ENCODE measurements at places on chromosomes 6 and 20.

GRCh38 chr6:10418862-10419748 lies 4.2 kb upstream of the TFAP2A start:
- no peak for DNase-seq

DNA sequence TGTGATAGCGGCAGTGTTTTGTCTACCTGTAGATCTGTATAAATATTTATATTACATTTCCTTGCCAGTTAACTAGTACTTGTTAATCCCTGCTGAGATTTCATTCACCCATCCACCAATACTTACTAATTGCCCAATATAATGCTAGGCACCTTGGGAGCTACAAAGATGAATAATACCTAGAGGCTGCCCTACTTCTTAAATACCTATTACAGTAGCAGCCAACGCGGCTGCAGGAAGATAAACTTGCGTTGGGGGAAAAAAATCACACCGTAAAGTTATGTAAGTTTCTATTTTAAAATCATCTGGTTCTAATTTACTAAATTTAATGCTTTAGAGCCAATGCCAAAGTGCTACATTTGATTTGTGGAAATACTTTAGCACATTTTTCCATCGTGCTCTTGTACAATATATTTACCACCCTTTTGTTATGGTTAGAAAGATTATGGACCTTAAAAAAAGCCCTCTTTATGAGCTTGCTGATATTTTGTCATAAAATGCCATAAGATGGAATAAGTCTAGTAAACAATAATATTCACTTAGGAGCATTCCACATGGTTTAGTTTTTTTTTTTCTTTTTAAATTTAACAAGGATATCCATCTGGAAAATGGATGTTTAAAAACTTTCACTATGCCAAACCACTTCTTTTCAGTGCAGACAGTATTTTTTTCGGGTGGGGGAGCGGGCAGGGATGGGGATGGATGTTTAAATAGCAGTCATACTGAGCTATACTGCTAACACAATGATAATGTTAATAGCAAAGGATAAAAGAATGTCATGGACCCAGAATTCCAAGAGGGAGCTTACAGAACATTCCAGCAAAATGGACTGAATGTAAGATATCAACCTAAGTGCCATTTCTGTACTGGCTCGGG lies 13.2 kb upstream of the NEDD9 start:
- DNase-seq, result no peak

DNA sequence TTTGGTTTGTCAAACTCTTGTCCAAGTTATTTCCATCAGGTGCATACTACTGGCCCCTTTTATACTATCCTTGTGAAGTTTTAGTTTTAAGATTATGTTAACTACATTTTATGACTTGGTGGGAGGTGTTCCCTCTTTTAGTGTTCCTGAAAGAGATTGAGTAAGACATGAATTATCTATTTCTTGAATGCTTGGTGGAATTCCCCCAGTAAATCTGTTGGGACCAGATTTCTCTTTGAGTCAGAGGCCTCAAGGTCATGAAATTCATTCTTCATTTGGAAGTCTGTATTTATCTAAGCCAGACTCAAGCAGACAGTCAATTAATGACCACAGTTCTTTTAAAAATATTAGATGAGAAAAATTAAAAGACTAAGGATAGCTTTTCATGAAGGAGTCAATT lies 81.3 kb downstream of the MOXD1 start:
- no peak for DNase-seq

- DNase-seq, result no peak
These were observed 54.9 kb downstream of the PLEKHG1 start for GRCh38 chr6:150654608-150655007.

DNA sequence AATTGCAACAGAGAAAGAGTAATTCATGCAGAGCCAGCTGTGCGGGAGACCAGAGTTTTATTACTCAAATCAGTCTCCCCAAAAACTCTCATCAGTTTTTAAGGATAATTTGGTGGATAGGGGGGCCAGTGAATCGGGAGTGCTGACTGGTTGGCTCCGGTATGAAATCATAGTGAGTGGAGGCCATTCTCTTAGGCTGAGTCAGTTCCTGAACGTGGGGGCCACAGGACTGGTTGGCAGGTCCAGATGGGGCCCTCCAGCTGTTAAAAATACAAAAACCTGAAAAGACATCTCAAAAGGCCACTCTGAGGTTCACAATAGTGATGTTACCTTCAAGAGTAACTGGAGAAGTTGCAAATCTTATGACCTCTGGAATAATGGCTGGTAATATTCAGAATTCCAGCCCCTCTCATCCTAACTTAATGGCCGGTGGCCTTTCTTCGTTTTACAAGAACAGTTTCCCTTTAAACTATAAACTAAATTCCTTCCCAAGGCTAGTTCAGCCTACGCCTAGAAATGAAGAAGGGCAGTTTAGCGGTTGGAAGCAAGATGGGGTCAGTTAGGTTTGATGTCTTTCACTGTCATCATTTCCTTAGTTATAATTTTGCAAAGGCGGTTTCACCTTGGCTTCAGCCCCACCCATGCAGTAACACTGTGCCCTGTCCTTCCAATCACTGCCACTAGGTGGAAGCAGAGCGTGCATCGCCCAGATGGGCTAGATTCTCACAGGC lies 6.8 kb upstream of the MICA start:
- DNase-seq, result peak; percentile 85

GRCh38 chr6:41705311-41705995 lies 30.0 kb downstream of the TFEB start:
- DNase-seq, result no peak

DNA sequence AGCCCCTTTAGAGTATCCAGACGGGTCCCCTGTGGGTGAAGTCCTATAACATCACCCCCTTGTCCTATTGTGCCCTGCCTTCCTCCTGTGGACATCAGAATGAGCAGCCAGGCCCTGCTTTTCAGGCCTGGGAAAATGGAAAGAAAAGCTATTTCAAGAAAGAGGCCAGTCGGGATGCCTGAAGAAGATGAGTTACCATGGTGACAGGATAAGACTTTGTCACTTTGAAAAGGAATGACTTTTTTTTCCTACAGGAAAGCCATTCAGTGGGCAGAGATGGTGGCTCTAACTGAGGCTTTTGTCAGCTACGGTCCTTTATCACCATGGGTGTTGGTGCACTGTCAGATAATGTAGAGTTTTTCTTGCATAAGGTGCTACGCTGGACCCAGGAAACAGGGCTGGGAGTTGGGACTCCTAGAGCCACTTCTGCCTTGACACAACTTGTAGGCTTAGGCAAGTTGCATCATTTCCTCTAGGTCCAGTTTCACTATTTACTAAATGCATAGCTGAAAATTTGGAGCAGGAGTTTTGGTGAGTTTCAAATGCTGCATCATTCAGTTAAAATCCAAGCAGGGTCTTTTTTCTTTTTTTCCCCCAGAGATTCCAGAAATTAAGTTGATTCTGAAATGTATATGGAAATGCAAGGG lies 293.6 kb upstream of the PRND start:
- DNase-seq, result no peak

GRCh38 chr20:4165984-4166725 lies 150.8 kb upstream of the RNF24 start:
- DNase-seq, result no peak

DNA sequence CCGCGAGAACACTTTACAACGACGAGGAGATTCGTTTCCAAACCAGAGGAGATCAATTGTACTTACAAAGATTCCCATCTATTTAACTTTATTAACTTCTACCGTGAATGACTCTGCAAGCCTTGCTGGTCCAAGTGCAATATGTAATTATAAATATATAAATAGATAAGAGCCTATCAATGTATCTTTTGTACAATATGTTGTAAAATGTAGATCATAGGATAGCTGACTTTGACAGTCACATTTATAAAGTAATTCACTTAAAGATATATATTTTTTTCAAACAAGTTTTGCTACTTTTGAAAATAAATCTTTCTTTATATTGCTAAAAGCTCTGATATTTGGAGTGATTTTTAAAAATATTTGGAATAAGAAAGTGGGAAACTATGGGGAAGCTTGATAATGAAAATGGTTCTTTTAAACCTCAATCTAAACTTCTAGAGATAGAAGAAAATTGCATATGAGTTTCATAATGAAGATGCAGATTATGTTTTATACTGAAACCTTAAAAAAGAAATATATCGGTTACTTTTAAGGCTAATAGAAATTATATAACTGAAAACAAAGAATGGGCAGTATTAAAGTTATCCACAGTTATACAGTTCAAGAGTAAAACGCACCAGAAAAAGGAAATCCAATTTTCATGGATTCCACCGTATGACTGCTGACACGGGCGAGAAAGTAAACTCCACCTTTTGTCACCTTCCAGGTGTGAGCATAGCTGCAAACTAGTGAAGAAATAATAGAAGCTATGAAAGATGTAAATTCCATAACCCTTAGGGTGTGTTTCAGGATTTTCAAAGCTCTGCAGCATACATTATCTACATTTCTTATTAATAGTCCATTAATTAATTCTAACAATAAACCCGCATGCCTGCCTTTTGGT lies 3.3 kb downstream of the TCF21 start:
- no peak for DNase-seq

- DNase-seq, result no peak
These were observed 22.7 kb upstream of the MLN start for GRCh38 chr6:33826537-33826936.

DNA sequence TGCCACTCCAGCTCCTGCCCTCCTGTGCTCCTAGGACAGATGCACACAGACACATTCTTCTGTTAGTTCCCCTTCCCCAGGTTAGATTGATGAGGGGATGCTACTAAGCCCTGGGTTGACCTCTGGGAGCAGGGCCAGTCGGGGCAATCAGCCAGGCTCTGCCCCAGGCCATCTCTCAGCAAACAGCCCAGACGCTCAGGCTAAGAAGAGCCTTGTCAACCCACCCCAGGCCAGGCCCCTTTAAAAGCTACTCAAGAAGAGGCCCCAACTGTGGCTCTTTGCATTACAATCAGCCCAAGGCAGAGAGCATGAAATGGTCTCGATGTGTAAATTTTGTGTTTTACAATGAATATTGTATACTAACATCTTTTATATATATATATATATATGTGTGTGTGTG lies 107.4 kb downstream of the TFAP2A start:
- DNase-seq, result no peak

DNA sequence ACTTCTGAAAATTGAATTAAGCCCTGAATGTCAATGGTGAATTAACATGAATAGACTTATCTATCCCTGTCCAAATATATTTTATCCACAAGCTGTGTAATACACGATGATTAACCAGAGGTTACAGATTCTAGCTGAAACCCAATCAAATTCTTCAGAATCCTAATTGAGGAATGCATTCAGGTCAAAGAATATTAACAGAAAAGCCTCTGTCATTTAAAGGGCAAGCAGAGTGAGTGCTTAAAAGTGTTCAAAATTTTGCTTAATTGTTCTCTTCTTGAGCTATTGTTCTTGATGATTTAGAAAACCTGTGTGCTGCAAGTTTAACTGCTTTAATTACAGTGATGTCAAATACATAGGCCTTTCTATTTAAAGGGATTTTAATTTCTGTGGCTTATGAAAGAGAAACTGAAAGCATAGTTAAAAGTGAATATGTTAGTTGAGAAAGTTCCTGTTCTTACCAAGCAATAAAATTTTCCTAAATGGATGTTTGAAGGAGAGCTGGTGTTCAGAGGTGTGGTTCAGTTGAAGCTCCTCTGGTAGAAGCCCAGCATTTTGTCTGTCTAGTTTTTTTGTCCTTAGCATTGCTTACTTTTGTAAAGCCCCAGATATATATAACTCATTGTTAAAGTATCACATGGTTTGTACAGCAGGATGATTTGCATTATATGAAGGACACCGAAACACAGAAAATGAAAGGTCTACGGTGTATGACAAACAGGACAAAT lies 466.3 kb upstream of the PLCB4 start:
- no peak for DNase-seq

GRCh38 chr6:166760288-166760687 lies 133.2 kb upstream of the RPS6KA2 start:
- DNase-seq, result no peak

DNA sequence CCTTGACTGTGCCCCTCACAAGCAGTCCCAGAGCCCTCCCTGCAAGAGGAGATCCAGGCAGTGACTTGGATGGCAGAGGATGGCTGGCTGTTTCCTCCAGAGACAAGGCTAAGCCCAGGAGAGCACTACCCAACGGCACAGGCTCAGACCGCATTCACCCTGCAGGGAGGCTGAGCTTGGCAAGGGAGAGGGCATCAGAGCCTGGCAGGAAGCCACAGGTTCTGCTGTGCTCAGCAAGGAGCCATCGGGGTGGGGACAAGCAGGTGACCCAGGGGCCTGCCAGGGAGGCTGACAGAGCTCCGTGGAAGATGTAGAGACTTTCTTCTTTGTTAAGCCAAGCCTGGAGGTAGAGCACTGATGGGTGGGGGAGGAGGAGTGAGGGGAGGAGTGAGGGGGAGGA lies 159.2 kb upstream of the CST7 start:
- DNase-seq, result no peak

GRCh38 chr6:151181706-151182363 lies 57.9 kb upstream of the AKAP12 start:
- no peak for DNase-seq

- no peak for DNase-seq
These were observed 75.0 kb downstream of the BCKDHB start for GRCh38 chr6:80181352-80182081.

GRCh38 chr6:53494076-53494475 lies 50.8 kb downstream of the GCLC start:
- DNase-seq, result no peak

DNA sequence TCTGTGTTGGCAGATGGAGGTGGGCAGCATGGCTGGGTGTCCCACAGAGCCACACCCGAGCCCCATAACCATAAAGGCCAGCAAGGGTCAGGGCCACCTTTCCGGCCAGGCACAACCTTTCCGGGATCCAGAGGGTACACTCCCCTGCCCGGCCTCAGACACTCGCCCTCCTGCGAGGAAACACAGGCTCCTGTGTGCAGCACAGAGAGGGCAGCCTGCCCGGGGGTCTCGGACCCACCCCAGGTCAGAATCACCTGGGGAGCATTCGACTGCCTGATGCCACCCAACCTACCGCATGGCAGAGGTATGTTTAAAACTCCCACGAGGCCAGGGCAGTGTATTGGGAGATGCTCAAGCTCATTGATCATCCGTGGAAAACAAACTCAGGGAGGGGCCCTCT lies 260.3 kb downstream of the TAF4 start:
- DNase-seq, result no peak

- DNase-seq, result no peak
These were observed 69.6 kb upstream of the THBS2 start for GRCh38 chr6:169323221-169323620.

- DNase-seq, result no peak
These were observed 77.8 kb upstream of the TGM3 start for GRCh38 chr20:2217857-2218539.

DNA sequence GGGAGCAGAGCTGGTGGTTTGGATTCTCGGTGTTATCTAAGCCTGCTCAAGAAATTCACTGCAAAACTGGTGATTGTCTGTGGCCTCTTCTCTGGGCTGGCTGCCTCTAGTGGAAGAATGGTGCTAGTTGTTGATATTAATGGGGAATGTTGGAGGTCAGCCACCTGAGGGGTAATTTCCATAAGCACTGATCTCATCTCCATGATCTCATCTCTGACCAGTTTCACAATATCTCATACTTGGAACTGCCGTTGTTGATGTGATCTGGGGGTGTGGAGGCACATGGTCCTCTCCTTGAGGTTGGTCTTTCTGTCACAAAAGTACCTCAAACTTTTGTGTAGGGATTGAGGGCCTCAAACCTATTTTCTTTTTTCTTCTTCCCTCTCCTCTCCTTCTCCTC lies 102.6 kb downstream of the CD109 start:
- no peak for DNase-seq

GRCh38 chr6:89834884-89835792 lies 5.5 kb downstream of the CASP8AP2 start:
- no peak for DNase-seq

- no peak for DNase-seq
These were observed 326.7 kb upstream of the NOX3 start for GRCh38 chr6:155782320-155782731.

GRCh38 chr20:58664883-58665282 lies 13.8 kb downstream of the STX16 start:
- no peak for DNase-seq

Data from hematopoietic multipotent progenitor cell treated with erythropoietin and hydrocortisone succinate and interleukin-3 and kit ligand, for 15 days (in vitro differentiated cells).